Myometrial cell (primary cell): ENCODE measurements at places on chromosomes 4 and X. TPM values are rescaled to one million over a fixed set of nuclear protein-coding genes. Genes with fewer than 3 reads are reported as not detected.

The WNK3 gene
- 0.18 TPM in 1 of 2 replicates, not detected in the other for total RNA-seq

The IL3RA gene
- total RNA-seq, result not detected in 2 replicates

The FAM9C gene
- total RNA-seq, result 0.86 TPM in 1 of 2 replicates, not detected in the other

The LRCH2 gene
- total RNA-seq, result 5.3 and 6.1 TPM in 2 replicates

The RASGEF1B gene
- total RNA-seq, result not detected in 2 replicates

The XAGE2 gene
- total RNA-seq, result not detected in 2 replicates

The CNKSR2 gene
- not detected in 2 replicates for total RNA-seq

The HSFX4 gene
- not detected in 2 replicates for total RNA-seq

The TCEAL8 gene
- total RNA-seq, result 82.2 and 105 TPM in 2 replicates

The ASB12 gene
- total RNA-seq, result not detected in 2 replicates

The ELF4 gene
- 18.3 and 19.6 TPM in 2 replicates for total RNA-seq

The MAMLD1 gene
- total RNA-seq, result under 0.01 and 1.2 TPM in 2 replicates

The TLR1 gene
- 1.2 and 1.9 TPM in 2 replicates for total RNA-seq

The SLC6A14 gene
- not detected in 2 replicates for total RNA-seq

The RBPJ gene
- 43.0 and 44.1 TPM in 2 replicates for total RNA-seq

The MTMR8 gene
- not detected in 2 replicates for total RNA-seq

The KIAA1210 gene
- not detected in 2 replicates for total RNA-seq

The SORCS2 gene
- 1.2 TPM in 1 of 2 replicates, not detected in the other for total RNA-seq

The CT45A3 gene
- not detected in 2 replicates for total RNA-seq

The H2BW2 gene
- total RNA-seq, result not detected in 2 replicates

The BMP3 gene
- not detected in 2 replicates for total RNA-seq

The EVC gene
- total RNA-seq, result 14.2 and 17.3 TPM in 2 replicates

The CEP44 gene
- 10.8 and 14.1 TPM in 2 replicates for total RNA-seq

The TLR3 gene
- total RNA-seq, result 5.5 and 8.6 TPM in 2 replicates

The IL21 gene
- not detected in 2 replicates for total RNA-seq

The PROM1 gene
- 1.2 TPM in 1 of 2 replicates, not detected in the other for total RNA-seq

The SLC9B1 gene
- total RNA-seq, result 0.29 TPM in 1 of 2 replicates, not detected in the other

The LONRF3 gene
- total RNA-seq, result 0.29 TPM in 1 of 2 replicates, not detected in the other

The PNMA3 gene
- not detected in 2 replicates for total RNA-seq
